SJSA1 (cell line): ENCODE measurements at places on chromosomes 4 and X. TPM values are rescaled to one million over a fixed set of nuclear protein-coding genes. Genes with fewer than 3 reads are reported as not detected.
A peak's percentile ranks its signal among the peaks of the same experiment; 100 is the strongest.

DNA sequence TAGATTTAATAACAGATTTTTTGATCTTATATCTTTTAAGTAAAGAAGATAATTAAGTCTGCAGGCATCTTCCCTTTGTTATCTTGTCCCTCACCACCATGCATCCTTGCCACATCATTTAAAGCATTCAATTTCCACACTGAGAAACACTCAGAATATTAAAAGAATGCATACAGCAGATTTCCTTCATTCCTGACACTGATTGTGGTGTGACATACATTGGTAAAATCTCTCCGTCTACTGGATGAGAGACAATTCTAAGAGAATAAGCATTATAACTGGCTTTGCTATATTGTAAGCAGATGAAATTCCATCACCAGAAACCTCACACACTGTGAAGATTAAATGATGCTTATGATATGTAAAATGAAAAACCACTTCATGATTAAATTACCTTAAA lies 97.4 kb upstream of the TRPC5OS start:
- DNase-seq: no peak
- H3K4me1 ChIP-seq: no peaks in the 10 kb centered on the region
- no peak overlapping the region for H3K27ac ChIP-seq
- H3K27me3 ChIP-seq: no peaks in the 10 kb centered on the region
- H3K4me3 ChIP-seq: no peak overlapping the region

GRCh38 chrX:110759785-110760184 lies 35.8 kb downstream of the CHRDL1 start:
- no peaks in the 10 kb centered on the region for H3K36me3 ChIP-seq
- no peak overlapping the region for H3K4me3 ChIP-seq
- H3K27me3 ChIP-seq: no peaks in the 10 kb centered on the region
- no peak for DNase-seq
- no peak overlapping the region for H3K27ac ChIP-seq
- H3K4me1 ChIP-seq: no peaks in the 10 kb centered on the region

The NPY2R gene
- total RNA-seq: not detected in 2 replicates

The MSANTD1 gene
- total RNA-seq: 0.21 TPM in 1 of 2 replicates, not detected in the other

- DNase-seq: no peak
- H3K36me3 ChIP-seq: no peaks in the 10 kb centered on the region
- H3K4me3 ChIP-seq: no peak overlapping the region
Measured at GRCh38 chrX:45437186-45437585, 236.5 kb upstream of the DIPK2B start.

DNA sequence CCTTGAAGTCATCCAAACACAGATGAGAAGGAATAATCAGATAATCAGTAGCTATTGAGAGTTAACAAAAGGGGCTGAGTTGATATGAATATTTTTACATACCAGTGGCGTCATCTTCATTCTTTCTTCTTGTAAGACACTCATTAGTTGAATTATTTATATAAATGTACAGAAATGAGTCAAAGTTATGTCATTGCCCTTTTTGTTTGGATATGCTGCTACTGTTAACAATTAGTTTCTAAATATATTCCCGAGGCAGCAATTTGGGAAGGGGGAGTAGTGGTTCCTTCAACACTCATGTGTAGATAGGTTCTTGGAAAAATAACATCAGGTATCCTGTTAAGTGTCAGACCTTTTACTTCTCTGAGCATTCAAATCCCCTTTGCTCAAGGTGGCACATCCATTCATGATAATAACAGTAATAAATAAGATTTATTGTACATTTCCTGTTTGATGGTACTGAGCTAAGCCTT lies 436.6 kb downstream of the SPRY1 start:
- peak overlapping the region; percentile 99 for H3K27ac ChIP-seq
- no peak overlapping the region for H3K4me3 ChIP-seq
- no peaks in the 10 kb centered on the region for H3K36me3 ChIP-seq
- no peaks in the 10 kb centered on the region for H3K27me3 ChIP-seq

The EDA2R gene
- 2.1 and 6.6 TPM in 2 replicates for total RNA-seq

GRCh38 chr4:85498068-85498733 lies 23.3 kb downstream of the ARHGAP24 start:
- H3K27ac ChIP-seq: peak overlapping the region; percentile 94
- H3K27me3 ChIP-seq: no peaks in the 10 kb centered on the region
- H3K4me1 ChIP-seq: peaks cover 35% of the 10 kb centered on the region
- DNase-seq: peak; percentile 53
- no peaks in the 10 kb centered on the region for H3K36me3 ChIP-seq
- no peak overlapping the region for H3K4me3 ChIP-seq

The GYPE gene
- total RNA-seq: 0.95 and 2.1 TPM in 2 replicates

DNA sequence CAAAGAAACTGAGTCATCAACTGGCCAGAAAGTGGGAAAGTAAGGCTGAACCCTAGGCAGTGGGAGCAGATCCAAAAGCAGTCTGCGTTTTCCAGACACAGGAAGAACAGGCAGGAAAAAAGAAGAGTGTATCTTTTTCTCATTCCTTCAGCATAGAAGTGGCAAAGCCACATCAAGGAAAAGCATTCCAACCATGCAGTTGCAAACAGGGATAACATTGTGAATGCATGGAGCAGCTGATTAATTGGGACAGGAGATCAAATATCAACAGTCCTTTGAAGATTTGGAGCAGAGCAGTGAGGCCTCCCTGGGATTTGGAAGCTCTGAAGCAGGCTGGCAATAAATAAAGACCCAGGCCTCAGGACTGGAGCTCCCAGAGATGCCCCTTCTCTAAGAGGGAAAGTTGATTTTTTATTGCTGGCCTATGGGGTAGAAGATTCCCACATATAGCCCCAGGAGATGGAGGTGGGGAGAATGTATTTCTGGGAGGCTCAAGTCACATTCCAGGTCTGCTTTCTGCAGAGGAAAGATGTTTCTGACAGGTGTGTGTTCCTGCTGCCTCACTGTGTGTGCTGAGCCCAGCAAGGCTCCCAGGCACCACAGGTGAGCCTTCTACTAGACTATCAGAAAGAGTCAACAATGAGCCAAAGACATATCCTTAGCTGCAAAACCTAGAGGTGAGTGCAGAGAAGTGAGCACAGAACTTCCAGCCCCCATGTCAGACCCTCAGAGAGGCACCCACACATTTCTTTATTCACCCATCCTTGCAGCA lies 222.5 kb downstream of the RAB28 start:
- DNase-seq: peak; percentile 56
- no peaks in the 10 kb centered on the region for H3K27me3 ChIP-seq
- no peaks in the 10 kb centered on the region for H3K36me3 ChIP-seq
- no peak overlapping the region for H3K27ac ChIP-seq
- no peak overlapping the region for H3K4me3 ChIP-seq
